ENCODE measurements at places on chromosomes 5 and 9.

- DNase-seq: no peak
Observed at GRCh38 chr9:96217294-96217707, 84.7 kb downstream of the HSD17B3 start.

DNA sequence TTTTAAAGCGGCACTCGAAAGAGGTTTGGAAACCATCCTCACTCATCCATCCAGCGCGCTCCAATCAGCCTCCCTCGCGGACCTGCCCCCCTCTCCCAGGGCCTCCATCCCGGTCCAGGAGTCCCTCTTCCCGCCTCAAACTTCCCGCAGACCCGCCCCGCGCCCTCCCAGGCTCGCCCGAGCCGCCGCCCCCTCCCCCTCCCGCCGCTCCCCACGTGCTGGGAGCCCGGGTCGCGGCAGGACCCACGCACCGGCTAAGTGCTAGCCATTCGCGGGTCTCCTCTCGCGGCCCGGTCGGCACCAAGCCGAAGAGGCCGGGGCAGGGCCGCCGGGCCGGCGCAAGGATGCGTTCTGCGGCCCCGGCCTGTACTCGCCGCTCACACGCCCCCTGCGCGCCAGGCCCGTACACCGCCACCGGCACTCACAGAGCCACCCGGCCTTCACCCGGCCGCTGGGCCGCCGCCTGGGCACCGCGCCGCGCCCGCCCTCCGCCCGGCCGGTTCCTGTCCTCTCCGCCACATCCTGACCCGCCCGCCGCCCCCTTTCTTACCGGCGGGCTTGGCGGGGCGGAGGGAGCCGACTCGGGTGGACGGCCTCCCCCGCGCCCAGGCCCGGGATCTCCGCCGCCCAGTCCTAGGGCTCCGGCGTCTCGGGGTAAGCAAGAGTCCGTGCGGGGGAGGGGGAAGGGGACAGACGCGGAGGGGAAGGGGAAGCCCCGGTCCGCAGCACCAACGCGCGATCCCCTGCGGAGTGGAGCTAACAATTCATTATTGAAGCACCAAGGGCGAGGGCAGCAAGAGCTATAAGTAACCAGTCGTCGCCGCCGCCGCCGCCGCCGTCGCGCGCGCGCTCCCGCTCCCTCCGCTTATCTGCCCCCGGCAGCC is 576 bp downstream of the CHD1 start:
- peak; percentile 90 for DNase-seq

GRCh38 chr5:179166886-179167841 is 107.0 kb downstream of the ZNF354C start:
- peak; percentile 71 for DNase-seq

DNA sequence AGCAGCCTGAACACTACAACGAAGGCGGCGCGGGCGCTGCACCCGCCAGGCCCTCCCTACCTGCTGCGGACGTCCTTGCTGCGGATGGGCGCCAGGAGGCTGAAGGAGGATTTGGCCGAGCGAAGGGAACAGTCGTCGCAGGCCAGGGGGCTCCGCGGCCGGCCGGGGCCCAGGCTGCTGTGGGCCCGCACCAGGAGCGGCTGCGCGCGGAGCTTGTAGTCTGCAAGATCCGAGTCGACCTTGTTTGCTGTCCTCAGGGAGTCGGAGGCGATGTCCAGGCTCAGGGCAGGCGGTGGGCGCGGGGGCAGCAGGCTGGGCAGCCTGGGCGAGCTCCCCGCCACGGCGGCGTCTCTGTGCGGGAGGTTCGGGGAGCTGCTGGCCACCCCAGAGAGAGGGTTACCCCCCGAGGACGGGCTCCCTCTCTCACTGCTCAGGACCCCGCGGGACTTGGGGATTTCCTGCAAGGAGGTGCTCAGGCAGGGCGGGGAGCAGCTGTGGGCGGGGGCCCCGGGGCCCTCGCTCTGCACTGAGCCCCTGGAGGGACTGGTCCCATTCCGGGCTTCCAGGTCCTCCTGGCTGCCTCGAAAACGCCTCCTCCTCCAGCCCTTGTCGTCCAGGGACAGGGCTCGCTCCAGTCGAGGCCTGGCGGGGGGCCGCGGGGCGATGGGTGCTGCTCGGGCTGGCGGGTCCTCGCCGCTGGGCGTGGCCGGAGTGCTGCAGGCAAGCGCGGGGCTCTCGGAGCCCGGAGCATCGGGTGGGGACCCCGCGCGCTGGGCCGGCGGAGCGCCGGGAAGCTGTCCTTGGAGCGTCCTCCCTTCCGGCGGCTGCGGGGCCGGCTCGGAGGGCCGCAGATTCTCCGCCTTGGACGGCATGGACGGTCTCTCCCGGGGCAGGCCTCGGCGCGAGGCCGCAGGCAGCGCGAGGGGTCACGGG is 831 bp downstream of the INPP5E start:
- no peak for DNase-seq

- DNase-seq: no peak
Observed at GRCh38 chr9:1001838-1002237, 25.4 kb downstream of the DMRT3 start.

GRCh38 chr5:8843771-8844170 is 702.1 kb downstream of the SEMA5A start:
- no peak for DNase-seq

- DNase-seq: no peak
Observed at GRCh38 chr5:54384356-54384933, 71.1 kb upstream of the HSPB3 start.

GRCh38 chr5:127377651-127378050 is 87.1 kb downstream of the MEGF10 start:
- DNase-seq: no peak
